Panc1 (cell line): ENCODE measurements at places on chromosomes 4 and X.

DNA sequence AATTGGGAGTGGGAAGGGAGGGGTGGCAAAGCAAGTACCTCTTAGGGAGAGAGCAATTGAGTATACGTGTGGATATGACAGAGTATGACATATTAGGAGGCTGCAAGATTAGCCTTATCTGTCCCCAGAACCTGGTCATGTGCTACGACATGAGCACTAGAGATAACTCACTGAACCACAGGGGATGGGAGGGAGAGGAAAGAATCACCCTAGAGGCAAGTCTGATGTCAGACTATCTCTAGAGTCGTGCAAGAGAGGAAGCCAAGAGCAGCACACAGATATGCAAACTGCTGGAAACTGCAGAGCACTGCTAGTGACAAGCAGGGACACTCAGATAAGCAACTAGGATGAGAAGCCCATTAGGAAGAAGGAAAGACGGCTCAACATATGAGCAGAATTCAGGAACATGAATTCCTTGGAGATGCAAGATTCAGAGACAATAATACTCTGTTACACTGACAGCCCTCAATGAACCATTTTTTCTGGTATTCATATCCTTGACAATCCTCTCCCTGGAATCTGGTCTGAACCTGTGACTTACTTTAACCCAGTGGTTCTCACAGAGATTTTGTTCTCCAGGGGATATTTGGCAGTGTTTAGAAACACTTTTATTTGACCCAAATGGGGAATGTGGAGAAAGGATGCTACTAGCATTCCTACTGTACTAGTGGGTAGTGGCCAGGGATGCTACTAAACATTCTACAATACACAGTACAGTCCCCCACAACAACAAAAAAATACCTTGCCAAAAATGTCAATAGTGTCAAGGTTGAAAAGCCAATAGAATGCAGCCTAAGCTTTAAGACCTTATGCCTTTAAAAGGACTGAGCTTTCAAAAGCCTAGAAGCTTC lies 84.0 kb upstream of the BMP2K start:
- no peak for DNase-seq

DNA sequence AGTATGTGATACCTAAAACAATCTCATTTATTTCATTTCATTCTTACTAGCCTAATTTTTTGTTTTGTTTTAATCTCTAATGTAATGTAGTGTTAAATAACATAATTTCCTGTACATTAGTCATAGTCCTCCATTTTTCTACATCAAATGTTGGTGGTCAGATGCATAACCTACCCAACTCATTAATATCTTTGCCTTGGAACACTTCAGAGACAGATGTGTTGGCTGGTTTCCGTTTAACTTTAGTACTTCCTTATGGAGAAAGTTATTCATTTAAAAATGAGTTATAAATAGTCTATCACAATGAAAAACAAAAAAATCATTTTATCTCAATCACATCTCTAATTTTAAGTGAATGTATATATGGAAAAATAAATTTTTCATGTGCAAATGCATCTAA lies 190.2 kb downstream of the ANTXR2 start:
- DNase-seq: no peak

DNA sequence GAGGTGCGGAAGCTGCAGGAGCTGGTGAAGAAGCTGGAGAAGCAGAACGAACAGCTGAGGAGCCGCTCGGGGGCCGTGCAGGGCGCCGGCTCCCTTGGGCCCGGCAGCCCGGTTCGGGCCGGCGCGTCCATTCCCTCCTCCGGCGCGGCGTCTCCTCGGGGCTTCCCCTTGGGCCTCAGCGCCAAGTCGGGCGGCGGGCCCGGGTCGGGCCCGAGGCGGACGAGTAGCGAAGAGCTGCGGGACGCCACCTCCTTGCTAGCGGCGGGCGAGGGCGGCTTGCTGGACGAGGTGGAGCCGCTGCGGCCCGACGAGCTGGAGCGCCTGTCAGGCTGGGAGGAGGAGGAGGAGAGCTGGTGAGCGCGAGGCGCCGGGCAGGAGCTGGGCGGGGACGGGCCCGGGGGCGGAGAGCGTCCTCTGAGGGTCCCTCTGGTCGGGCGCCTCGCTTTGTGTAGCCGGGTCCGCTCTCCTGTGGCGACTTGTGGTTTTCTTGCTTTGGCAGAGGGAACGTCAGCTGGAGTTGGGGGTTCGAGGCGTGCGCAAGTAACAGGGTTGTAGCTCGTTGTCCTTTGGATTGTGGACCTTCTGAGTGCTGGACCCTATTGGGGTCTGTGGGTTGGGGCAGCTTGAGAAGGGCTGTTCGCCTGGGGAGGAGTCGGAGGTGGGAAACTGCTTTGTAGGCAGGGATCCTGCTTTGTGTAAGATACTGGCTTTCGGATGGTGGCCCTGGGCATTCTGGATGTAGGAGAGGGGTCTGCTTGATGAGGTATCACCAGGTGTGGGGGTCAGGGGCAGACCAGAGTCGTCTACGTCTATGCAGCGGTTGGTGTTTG lies 662 bp downstream of the SLAIN2 start:
- no peak for DNase-seq

- DNase-seq: no peak
Measured at GRCh38 chr4:79241846-79242245, 84.0 kb downstream of the NAA11 start.

GRCh38 chr4:25670991-25671390 lies 15.3 kb downstream of the SLC34A2 start:
- no peak for DNase-seq

DNA sequence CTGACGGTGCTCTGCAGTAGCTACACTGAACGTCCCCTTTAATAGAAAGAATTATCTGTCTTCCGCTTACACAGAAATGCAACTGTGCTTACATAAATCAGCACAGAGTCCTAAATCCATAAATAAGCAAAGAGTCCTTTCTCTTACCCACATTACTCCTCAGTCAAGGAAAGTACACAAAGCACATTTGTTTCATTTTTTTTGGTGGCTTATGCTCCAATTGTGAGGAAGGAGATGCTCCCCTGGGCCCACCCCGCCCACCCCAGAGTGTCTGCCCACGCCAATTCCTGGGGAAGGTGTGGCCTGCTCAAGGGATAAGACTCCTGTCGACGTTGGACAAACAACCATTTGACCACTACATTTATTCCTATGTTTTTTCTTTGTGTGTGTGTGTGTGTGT lies 53.8 kb downstream of the CPLX1 start:
- no peak for DNase-seq

GRCh38 chrX:138683600-138683999 lies 27.9 kb downstream of the FGF13 start:
- DNase-seq: no peak

DNA sequence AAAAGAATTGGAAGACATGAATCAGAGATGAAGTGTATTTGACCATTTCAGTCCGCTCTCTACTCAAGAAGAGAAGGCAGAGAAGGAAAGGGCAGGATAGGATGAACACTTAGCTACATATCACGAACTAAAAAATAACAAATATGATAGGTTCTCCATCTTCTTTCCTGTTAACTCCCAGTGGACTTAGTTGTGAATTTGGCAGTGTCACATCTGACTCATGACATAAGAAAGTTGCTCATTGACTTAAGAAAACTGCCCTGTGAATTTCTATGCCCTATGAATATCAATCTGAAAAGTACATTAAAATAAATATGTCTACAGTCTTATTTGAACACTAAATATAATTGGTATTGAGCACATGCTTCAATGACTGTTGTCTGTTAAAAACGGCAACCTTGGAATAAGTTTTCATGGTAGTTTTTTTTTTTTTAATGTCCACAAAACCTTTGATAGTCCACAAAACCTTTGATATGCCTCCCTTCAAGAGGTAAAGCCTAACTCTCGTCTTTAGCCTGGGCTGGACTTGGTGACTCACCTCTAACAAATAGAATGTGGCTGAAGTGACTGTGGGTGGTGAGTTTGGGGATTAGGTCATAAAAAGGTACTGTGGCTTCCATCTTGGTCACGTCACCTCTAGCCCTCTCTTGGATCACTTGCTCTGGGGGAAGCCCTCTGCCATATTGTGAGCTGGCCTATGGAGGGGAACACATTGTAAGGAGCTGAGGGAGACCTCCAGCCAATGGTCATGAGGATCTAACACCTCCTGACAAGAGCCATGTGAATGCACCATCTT lies 184.7 kb upstream of the S100G start:
- DNase-seq: no peak

- no peak for DNase-seq
Measured at GRCh38 chr4:174505892-174506291, 16.4 kb downstream of the HPGD start.

GRCh38 chrX:153934148-153934761 lies 582 bp downstream of the NAA10 start:
- no peak for DNase-seq

GRCh38 chr4:79043138-79043537 lies 103.9 kb upstream of the PAQR3 start:
- no peak for DNase-seq

GRCh38 chr4:71524756-71525155 lies 185.9 kb downstream of the SLC4A4 start:
- DNase-seq: no peak
